ENCODE measurements at places on chromosomes 16 and 17. TPM values are rescaled to one million over a fixed set of nuclear protein-coding genes. Genes with fewer than 3 reads are reported as not detected.

The TNFRSF12A gene
- 2.3 TPM for polyA plus RNA-seq

The MFAP4 gene
- not detected for polyA plus RNA-seq

The TRPV2 gene
- not detected for polyA plus RNA-seq

The UBE2O gene
- polyA plus RNA-seq, result 27.7 TPM

The BCL6B gene
- not detected for polyA plus RNA-seq

The CMTM2 gene
- polyA plus RNA-seq, result 0.25 TPM

The TEKT1 gene
- not detected for polyA plus RNA-seq

The HSPB9 gene
- not detected for polyA plus RNA-seq

The SIRT7 gene
- 44.5 TPM for polyA plus RNA-seq

The KRTAP3-1 gene
- polyA plus RNA-seq, result not detected

The DHRS11 gene
- polyA plus RNA-seq, result 13.4 TPM

The SPN gene
- 0.09 TPM for polyA plus RNA-seq

The ADAM11 gene
- 25.8 TPM for polyA plus RNA-seq

The CA7 gene
- polyA plus RNA-seq, result not detected

The ATMIN gene
- polyA plus RNA-seq, result 75.9 TPM

The CD7 gene
- polyA plus RNA-seq, result not detected

The SLFN13 gene
- not detected for polyA plus RNA-seq

The BMERB1 gene
- polyA plus RNA-seq, result 149 TPM

The SLFN14 gene
- not detected for polyA plus RNA-seq

The CCL2 gene
- polyA plus RNA-seq, result not detected

The MYCBPAP gene
- 0.35 TPM for polyA plus RNA-seq

The SLC38A8 gene
- polyA plus RNA-seq, result not detected

The CTU2 gene
- polyA plus RNA-seq, result 26.8 TPM

The CDH13 gene
- 3.2 TPM for polyA plus RNA-seq

The FOXK2 gene
- polyA plus RNA-seq, result 29.4 TPM

The IFT20 gene
- 213 TPM for polyA plus RNA-seq

The MC1R gene
- polyA plus RNA-seq, result 27.6 TPM

The HNF1B gene
- not detected for polyA plus RNA-seq

The PLD2 gene
- 3.9 TPM for polyA plus RNA-seq

The ABCA5 gene
- 91.7 TPM for polyA plus RNA-seq

The NPIPA2 gene
- 2.8 TPM for polyA plus RNA-seq

The TEKT5 gene
- not detected for polyA plus RNA-seq

The ZNF18 gene
- polyA plus RNA-seq, result 19.8 TPM

The PPP1R27 gene
- polyA plus RNA-seq, result not detected

The KRT28 gene
- not detected for polyA plus RNA-seq

The FBXW10 gene
- polyA plus RNA-seq, result 0.56 TPM

The RCVRN gene
- 1.1 TPM for polyA plus RNA-seq

The PRR11 gene
- 0.22 TPM for polyA plus RNA-seq

The HOXB1 gene
- polyA plus RNA-seq, result not detected

The ATP1B2 gene
- 3.2 TPM for polyA plus RNA-seq

The DHRS7C gene
- not detected for polyA plus RNA-seq

The GPR179 gene
- polyA plus RNA-seq, result not detected

The CBX8 gene
- 15.4 TPM for polyA plus RNA-seq

The ADAD2 gene
- not detected for polyA plus RNA-seq

The C17orf78 gene
- not detected for polyA plus RNA-seq

The CCL4 gene
- polyA plus RNA-seq, result not detected

The FBXW10B gene
- polyA plus RNA-seq, result not detected

The CDIPT gene
- 95.6 TPM for polyA plus RNA-seq

The DOK4 gene
- 214 TPM for polyA plus RNA-seq
